ENCODE measurements at places on chromosomes 1 and 21.
A peak's percentile ranks its signal among the peaks of the same experiment; 100 is the strongest.

DNA sequence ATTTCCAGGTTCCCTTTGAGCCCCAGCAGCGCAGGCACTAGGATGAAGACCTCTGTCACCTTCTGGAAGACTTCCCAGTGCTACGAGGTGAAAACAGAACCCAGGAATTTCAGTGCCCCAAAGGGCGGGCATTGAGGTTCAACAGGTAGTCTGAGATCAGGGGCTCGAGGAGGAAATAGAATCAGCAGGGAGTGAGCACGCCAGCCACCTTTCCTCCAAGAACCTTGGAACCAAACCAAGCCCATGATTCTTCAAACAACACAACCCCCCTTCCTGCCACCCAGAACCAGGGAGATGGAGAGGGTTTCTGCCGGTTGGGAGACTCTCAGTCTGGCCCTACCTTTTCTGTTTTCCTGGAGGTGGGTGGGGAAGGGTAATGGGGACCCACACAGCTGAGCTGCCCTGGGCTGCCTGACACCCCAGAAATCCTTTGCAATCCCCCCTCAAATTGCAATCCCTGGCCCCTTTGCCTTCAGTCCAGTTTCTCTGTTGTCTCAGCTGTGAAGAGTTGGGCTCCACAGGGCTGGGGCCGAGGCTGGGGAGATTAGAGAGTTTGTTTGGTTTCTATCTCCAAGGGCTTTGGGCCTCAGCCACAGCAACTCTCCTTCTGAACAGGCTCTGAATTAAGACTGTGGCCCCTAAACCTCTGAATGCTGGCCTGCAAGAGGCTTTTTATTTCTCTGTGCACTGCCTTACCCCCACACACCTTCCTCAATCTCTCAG lies 11.9 kb downstream of the SLC41A1 start:
- no peak for DNase-seq

- no peak for DNase-seq
Measured at GRCh38 chr1:187477103-187477502, 648.4 kb downstream of the PLA2G4A start.

GRCh38 chr1:201309416-201309815 lies 26.1 kb downstream of the PKP1 start:
- DNase-seq: no peak

GRCh38 chr21:41705546-41706262 lies 61.1 kb downstream of the RIPK4 start:
- no peak for DNase-seq

DNA sequence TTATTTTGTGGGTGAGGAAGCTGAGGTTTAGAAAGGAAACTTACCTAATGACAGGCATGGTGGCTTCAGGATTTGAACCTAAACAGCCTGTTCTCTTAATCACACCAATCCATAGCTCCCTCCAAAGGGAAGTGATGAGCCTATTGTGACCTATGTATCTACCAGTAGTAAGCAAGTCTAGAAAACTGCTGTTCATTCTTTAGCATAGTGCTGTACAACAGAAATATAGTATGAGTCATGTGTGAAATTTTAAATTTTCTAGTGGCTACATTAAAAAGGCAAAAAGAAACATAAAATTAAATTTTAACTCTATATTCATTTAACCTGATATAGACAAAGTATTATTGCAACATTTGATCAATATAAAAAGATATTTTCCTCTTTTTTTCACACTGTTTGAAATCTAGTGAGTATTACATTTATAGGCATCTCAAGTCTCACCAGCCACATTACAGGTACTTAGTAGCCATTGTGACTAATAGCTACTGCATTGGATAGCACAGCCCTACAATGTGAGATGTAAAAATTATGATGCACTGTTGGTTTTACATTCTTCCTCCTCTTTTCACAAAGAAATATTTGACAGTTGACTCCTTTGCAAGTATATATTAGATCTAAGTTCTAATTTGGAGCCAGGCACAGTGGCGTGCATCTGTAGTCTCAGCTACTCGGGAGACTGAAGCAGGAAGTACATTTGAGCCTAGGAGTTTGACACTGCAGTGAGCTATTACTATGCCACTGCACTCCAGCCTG lies 16.6 kb downstream of the IPO9 start:
- DNase-seq: peak; percentile 35

DNA sequence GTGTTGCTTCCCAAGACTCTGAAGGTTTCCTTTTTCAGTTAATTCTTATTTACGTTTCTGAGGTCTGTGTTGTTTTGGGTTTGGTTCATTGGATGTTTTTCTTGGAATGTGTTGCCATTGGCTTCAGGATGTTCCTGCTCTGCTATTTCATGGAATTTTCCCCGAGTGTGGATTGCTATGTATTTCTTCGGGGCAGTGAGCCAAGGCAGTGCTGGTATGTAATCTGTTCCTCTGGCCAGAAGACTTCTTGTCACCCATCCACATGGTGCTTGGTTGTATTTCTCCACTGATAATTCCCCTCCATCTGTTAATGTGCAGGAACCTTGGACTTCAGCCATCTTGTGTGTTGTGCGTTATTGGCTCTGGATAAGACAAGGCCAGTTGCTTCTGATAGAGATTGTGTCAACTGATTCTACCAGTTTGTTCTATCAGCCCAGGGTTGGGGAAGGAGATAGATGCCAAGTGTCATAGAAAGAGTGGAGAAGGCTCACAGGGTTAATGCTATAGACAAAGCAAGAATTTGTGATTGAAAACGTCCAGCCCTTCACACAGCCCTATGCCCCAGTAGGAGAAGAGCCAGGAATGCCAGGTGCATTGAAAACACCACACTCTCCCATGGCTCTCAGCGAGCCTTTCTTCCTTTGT lies 505.2 kb downstream of the PLPP3 start:
- DNase-seq: no peak

GRCh38 chr1:171717062-171717718 lies 24.7 kb downstream of the VAMP4 start:
- no peak for DNase-seq

GRCh38 chr1:155086128-155086741 lies 7.6 kb downstream of the EFNA3 start:
- DNase-seq: peak; percentile 66

- DNase-seq: no peak
Measured at GRCh38 chr21:18776936-18777335, 373.4 kb upstream of the TMPRSS15 start.

GRCh38 chr1:70071601-70072000 lies 133.8 kb downstream of the LRRC40 start:
- no peak for DNase-seq

DNA sequence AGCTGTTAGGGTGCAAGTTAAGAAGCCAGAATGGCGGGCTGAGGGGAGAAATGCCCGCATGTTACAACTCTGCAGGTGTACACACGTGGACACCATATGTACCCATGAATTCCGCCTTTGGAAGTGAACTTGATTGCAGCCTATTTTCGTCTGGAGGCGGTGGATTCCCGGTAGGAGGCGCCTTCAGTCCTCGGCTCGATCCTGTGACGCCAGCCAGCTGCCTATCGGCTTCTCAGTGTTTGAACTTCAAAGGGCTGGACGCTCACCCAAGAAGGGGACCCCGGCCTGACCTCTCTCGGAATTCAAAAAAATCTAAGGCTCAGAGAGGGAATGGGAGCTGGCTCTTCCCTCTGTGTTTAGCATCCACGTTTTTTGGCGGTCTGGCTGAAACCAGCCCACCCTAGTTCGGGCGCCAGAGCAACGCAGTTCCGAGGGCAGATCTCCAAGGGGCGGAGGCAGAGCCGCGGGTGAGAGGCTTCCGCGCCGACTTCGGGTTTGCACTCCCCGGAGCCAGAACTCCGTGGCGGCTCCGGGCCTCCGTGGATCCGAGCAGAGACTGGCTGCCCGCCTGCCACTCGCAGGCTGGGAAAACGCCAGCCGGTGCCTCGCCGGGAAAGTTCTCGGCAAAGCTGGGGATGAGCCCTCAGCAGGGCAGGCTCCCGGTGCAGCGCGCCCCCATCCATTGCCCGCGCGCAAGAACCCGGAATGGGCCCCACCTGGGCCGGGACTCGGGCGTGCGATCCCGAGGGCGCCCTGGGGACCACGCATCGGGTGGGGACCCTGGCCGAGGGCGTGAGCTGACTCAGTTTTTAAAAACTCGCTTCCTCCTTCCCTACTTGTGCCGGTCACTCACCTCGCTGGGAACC lies 996 bp upstream of the TMEM51 start:
- peak; percentile 91 for DNase-seq

- DNase-seq: no peak
Measured at GRCh38 chr1:114720492-114720891, 3.9 kb upstream of the NRAS start.

DNA sequence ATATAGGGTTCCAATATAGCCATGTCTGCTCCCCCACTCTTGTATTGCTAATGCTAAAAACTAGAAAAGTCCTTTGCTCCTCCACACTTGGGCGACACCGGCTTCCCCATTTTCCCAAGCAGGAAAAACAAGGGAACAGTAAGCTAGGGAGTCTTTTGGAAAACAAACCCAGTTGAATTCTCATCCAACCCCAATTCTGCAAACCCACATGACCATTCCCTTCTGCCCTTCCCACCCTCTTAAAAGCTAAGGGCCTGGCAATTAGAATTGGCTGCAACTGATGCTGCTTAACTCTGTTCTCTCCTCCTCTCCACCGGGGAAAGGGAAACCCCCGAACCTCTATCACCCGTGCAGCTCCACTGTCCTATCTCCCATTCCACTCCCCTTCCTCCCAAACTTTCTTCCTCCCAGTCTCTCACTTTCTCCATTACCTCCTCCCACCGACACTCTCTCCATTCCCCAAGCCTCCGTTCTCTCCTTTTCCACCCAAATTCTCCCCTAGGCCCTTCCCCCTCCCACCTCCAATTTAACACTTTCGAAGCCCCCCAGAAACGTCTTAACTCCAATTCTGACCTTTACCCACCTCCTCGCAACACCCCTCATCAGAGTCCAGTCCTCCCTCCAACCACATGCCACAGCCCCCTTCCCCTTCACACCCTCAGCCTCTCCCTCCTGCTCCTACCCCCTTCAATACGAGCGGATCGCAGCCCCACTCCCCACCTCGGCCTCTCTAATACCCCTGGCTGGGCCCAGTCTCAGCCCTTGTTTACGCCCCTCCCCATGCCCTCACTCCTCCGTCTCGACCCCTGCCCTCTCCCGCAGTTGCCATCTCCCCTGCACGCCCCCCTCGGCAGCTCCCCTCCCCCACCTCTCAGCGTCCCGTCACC lies 701 bp downstream of the DEDD start:
- DNase-seq: no peak

GRCh38 chr1:152577168-152577567 lies 3.1 kb downstream of the LCE3D start:
- DNase-seq: no peak

DNA sequence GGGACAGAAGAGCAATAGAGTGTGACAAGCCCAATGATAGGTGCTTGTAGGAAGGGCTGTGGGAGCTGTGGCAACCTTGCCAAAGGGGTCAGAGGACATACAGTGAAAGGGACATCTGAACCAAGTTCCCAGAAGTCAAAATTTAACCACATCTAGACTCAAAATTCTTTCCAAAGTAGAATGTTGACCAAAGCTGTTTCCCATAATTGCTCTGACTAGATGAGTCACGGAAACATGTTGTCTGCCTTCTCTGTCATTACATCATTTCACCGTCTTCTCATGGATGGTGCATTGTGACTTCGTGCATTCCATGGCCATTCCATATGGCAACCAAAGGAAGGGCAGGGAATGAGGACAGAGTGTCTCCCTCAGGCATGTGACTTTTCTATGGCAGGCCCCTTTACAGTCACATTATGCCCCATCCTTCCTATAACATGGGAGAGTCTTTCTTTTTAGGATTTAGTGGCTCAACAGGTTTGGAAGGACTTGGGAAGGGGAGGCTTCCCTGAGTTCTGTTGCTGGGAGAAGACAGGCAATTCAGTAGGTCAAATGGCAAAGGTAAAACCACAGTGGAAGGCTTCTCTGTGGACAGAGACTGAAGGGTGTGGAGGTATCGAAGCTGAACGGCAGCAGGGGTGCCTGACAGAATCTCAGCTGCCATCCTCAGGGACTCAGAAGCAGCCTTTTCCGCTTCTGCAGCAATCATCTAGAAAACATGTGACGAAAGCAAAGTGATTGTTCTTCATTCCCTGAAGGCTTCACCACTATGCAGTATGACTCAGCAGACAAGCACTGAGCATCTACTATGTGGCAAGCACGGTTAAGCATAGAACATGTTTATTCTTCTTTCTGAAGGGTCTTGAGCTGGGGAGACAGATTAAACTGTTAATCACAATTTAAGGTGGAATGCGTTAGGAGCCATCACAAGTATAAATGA lies 24.7 kb downstream of the NPHS2 start:
- no peak for DNase-seq

GRCh38 chr1:167342846-167343245 lies 122.2 kb downstream of the POU2F1 start:
- no peak for DNase-seq

DNA sequence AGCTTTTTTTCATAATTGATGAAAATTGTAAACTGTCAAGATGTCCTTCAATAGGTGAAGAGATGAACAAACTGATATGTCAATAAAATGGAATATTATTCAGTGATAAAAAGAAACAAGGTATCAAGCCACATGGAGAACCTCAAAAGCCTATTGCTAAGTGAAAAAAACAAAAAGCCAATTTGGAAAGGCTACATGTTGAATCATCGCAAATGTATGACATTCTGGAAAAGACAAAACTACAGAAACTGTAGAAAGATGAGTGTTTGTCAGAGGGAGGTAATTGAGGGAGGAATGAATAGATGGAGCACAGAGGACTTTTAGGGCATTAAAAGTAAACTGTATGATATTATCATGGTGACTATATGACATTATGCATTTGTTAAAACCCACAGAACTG lies 34.5 kb upstream of the USP25 start:
- DNase-seq: no peak

All from suppressor macrophage treated with lipopolysaccharide for 1 hour (primary cell).